ENCODE measurements at places on chromosomes 4 and X.

DNA sequence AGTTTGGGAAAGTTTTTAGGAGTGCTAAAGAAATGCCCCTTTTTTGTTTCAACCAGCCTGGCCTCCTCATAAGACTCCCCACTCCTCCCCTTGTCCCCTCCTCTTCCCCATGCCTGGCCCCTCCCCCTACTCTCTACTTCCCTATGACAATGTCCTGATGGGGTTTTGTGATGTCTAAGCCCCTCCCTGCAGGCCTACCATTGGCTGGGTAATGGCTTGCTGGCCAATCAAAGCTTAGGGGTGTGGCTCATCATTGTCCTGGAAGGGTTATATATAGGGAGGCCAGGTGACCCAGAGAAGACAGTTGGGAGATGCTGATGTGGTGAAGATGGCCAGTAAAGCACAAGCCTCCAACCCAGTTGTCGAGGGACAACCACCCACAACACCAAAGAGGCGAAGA lies 48.2 kb upstream of the PASD1 start:
- DNase-seq: no peak

GRCh38 chr4:149202117-149202516 lies 613.5 kb downstream of the IQCM start:
- no peak for DNase-seq

DNA sequence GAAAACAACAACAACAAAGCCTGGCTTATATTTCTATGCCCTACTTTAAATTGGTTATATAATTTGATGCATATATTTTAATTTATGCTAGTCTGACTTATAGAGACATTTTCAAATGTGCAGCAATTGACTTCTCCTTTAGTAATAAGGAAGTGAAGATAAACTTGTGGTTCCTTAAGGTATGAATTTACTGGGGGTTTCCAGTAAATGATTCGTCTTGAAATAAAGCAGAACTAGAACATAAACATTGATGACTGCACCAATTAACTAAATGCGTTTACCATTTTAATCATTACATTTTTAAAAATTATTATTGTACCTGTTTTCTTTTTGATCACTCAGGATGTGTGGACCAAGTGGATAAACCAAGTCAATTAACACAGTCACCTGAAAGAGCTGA lies 99.6 kb upstream of the CCSER1 start:
- DNase-seq: no peak

- DNase-seq: no peak
Measured at GRCh38 chr4:172553216-172553615, 615.4 kb upstream of the GALNT7 start.

GRCh38 chrX:130147631-130148030 lies 18.0 kb downstream of the AIFM1 start:
- no peak for DNase-seq

DNA sequence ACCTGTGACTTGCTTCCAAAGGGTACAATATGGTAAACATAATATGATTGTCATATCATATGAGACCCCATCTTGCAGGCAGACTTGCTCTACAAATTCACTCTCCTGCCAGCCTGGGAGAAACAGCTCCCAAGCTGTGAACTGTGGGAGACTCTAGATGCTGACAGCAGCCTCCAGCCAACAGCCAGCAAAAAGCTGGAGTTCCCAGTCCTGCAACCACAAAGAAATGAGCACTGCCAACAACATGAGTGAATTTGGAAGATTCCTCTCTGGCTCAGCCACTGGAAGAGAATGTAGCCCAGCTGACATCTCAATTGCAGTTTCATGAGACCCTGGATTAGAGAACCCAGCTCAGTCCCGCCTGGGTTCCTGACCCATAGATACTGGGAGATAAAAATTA lies 145.4 kb downstream of the QDPR start:
- DNase-seq: no peak

DNA sequence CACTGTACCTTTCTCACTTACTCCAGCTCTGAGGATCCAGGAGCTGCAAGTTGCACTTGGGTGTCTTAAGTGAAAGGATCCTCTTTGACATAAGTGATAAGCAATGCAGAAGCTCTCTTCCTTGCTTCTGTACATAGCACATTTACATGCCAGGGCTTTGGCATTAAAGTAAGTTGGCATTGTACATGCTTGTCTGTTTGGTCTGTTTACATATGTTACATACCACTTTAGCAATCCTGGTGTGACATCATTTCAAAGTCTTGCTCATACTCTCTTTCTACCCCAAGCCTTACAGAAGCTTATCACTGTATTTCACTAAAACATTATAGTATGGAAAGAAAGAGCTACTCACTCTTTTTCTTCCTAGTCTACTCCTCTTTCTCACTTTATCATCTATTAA lies 2548.3 kb downstream of the ARAP2 start:
- no peak for DNase-seq

DNA sequence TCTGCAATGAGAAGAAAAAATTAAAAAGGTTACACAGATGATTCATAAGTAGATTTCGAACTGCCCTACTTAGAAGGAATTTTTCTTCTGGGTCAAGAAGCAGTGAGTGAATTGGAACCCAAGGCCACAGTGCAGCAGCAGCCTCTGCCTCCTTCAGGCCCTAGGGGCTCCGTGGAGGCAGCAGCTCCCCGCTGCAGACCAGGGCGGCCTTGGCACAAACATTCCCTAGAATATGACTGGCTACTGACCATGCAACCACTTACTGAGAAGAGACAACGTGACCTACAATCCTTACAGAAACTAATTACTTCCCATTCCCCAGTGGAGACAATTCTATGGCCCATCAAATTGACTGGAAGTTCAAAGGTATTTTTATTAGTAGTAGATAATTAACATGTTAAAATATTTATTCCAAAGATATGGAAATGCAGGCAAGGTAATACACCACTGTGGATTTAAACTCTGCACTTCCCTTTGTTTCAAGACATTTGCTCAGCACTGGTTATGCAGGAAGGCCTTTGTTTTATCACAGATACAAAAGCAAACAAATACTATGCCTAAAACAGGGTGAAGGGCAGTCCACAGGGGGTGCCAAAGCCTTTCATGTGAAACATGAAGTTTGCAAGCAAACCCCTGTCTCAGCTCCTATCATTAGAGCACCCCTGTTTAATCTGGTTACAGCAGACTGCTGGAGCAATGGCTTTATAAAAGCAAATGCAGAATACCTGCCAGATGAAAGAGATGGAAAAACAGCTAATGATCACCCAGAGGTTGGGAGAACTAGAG lies 59.2 kb downstream of the PCDH19 start:
- no peak for DNase-seq

- DNase-seq: no peak
Measured at GRCh38 chr4:176981551-176981950, 188.8 kb upstream of the VEGFC start.

DNA sequence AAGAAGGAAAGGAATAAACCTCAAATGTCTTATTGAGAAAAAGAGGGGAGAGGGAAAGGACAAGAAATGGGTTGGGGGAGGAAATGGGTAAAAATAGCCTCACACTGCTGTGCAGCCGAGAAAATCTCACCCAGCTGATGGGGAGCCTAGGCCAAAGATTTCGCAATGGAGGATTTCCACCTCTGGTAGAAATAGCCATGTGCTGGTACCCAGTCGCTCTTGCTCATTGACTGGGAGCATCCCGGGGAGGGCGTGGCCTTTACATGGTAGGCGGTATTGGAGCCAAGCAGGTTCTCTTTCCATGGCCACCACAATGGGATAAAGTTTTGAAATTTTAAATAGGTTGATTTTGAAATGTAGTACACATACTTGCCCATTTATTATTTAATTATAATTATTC lies 255.1 kb upstream of the LDB2 start:
- no peak for DNase-seq
